ENCODE measurements at places on chromosomes 16 and 17. TPM values are rescaled to one million over a fixed set of nuclear protein-coding genes. Genes with fewer than 3 reads are reported as not detected.

Gene KLHL10
- total RNA-seq: not detected

Gene CLEC3A
- not detected for total RNA-seq

Gene ABCA3
- 15.1 TPM for total RNA-seq

Gene CCDC154
- 0.52 TPM for total RNA-seq

Gene QRICH2
- total RNA-seq: 0.91 TPM

Gene RDM1
- total RNA-seq: 2.6 TPM

Gene KCNH6
- total RNA-seq: not detected

Gene EME1
- total RNA-seq: 15.6 TPM

Gene AMFR
- total RNA-seq: 56.4 TPM

Gene WFDC1
- not detected for total RNA-seq

Gene SEPTIN12
- total RNA-seq: not detected

Gene WNT3
- total RNA-seq: 5.6 TPM

Gene FBXW10
- 0.96 TPM for total RNA-seq

Gene SPNS3
- total RNA-seq: 0.05 TPM

Gene C16orf92
- total RNA-seq: not detected

Measured in A549 treated with CpdA at 1 μM for 4 hours (cell line).